Right atrium auricular region (tissue), 2 donors: ENCODE measurements at places on chromosomes 16 and 17.

DNA sequence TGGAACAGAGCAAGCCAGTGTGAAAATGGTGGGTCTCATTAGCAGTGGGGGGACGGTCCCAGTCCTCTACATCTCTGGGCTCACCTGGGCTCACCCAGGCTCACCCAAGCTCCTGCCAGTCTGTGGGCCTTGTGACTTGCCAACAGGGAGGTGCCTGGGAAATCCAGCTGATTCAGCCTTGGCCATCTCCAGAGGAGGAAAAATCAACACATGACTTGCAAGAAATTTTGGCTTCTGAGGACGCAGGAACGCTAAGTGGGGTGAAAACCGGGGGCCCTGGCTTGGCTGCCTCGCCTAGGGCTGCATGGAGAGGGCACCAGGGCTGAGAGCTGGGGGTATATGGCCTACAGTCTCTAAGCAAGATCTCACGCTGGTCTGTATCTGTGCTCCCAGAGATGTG, 47.7 kb downstream of the VAC14 start:
- no peak for DNase-seq

GRCh38 chr16:55039042-55039441, 108.4 kb downstream of the IRX5 start:
- DNase-seq, result no peak

GRCh38 chr17:17313350-17313991, 10.3 kb downstream of the NT5M start:
- no peak for DNase-seq

GRCh38 chr17:30975042-30975820, 4.4 kb downstream of the RNF135 start:
- DNase-seq, result no peak

DNA sequence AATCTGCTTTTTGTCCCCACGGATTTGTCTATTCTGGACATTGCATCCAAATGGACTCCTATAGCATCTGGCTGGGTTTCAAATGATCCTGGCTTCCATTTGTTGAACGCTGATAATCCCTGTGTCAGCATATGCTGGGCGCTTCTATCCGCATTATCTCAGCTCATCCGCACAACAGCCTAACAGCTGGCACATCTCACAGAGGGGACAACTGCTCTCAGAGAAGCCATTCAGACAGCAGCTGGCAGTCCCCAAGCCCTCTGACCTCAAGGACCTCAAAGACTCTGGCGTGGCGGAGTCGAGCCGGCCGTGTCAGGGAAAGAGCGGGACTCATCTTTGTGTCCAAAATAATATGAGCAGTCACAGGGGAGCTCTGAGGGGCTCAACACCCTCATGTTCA, 82.3 kb downstream of the NT5M start:
- DNase-seq, result no peak

DNA sequence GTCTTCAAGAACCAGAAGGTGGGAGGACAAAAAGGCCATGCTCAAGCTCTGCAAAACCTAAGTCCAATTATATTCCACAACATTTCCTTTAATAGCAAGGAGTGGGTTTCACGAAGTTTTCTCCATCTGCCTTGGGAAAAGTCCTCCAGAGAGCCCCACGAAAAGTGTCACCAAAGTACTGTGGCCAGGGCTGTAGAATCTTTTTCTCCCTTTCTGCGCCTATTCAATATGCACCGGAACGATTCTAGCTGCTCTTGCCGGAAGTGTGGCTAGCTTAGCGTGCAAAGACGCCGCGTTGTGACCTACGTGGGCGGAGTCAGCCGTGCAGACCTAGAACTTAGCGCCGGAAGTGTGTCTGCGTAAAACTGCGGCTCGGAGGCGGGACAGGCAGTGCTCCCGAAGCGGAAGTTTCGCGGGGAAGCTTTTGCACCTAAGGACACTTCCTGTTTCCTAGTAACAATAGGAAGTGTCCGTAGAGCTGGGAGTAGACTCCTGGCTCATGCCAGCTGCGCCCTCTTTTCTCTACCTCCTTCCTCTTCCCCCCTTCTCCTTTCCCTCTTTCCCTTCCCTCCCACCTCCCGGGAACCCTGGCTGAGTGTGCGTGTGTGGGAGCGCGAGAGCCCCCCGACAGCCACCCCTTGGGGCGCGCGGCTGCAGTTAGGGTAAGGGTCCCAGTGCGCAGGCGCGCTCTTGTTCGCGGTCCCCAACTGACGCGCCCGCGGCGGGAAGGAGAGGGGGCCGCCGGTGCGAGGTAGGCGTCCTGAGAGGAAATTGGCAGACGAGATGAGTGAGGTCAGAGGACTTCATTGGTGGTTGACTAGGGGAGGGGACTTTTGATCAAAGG, at the start of the genes ZNF646 and ZNF668:
ZNF646 (plus strand) TSS at position 453 of the 844 bp plus-strand sequence. CDS start 1,903 bp downstream, outside the sequence.
ZNF668 (minus strand) TSS at position 271 of the 844 bp plus-strand sequence. CDS start 9,781 bp downstream, outside the sequence.
- DNase-seq, result peak; percentile 98

DNA sequence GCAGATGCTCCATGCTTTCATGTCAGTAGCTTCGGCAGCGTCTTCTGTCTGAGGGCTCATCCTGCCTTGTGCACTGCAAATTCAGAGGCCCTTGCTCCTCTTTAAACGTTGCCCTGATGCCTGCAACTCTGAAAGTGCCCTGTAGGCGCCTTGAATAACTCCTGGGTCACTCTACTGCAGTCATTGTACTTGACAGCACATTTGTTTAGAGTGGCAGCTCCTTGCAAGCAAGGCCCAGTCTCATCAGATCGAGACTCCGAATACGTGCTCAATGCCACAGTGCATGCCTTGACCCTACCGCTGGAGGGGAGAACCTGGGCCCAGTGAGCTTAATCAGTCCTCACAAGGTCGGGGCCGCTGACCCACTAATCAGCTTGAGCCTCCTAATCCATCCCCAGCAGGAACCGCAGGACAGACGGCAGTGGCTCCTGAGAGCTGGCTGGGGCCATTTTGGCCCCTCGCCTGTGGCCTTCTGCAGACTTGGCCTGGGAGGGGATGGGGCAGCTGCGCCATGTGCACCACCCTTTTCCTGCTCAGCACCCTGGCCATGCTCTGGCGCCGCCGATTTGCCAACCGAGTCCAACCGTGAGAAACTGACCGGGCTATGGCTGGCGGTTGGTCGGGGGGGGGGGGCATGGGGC, at the start of gene PRCD:
PRCD (plus strand) TSS at position 414 of the 641 bp plus-strand sequence; CDS start at position 512, 98 bp downstream.
- no peak for DNase-seq

GRCh38 chr17:72171703-72172667, 51.2 kb downstream of the SOX9 start:
- DNase-seq, result no peak

- DNase-seq, result no peak
Measured at GRCh38 chr16:57152096-57153093, 33.4 kb downstream of the PSME3IP1 start.

DNA sequence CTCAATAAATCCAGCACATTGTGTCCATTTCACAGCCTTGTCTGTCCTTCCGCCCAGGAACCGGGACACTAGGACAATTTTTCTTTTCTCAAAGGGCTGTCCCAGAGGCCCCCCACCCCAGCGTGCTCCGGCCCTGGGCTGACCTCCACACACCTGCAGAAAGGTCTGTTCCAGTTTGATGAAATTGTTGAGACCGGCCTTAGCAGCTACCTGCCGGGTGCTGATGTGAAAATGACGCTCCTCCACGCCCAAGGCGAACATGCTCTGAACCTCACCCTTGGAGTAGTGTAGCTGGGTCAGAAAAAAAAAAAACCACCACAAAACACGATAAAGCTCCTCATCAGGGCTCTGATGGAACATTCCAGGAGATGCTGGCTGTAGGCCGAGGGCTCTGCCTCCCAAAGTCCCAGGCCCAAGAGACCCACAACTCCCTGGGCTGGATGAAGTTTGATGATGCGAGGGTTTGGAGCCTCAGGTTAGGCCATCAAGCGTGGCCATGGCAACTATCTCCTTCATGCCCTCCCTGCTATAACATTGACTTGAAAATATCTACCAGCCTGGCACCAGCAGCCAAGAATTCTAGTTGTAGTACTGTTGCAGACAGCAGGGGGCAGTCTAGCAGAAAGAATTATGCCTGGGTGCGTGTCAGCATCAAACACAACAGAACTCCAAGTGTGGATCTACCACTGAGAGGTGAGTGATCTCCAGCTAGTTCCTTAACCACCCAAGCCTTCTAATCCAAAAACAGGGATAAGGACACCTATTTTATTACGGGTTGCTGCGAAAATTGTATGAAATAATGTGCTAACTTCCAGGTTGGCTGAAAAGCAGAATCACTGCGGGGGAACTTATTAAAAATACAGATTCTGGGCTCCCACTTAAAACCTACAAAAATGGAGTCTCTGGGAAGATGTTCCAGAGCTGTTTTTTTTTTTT, 62.1 kb downstream of the RMI2 start:
- DNase-seq, result peak; percentile 80

GRCh38 chr17:74497471-74497870, 31.0 kb downstream of the CD300A start:
- DNase-seq, result no peak

DNA sequence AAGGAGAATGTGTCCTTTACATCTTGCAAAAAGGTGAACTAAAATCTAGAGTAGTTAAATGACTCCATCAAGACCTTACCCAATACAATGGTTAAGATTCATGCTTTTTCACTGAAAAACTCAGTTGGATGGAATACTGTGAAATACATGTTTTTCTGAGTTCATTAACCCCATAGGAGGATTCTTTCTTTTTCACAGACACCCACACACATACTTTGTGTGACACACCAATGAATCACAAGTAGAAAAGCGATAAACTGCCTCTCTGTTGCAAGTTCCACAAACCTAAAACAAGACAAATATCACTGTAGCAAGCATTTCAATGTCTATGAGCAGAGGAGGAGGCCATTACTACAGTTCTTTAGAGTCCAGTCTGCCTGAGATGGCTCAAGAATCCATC, 258.8 kb upstream of the CDH5 start:
- DNase-seq, result no peak

GRCh38 chr16:67967958-67968399, 458 bp downstream of the SLC12A4 start:
- DNase-seq, result no peak

- no peak for DNase-seq
Measured at GRCh38 chr16:65384441-65384840, 262.6 kb upstream of the CDH11 start.
